ENCODE measurements at places on chromosomes 2 and 18.

GRCh38 chr2:113217455-113218282, 43.9 kb downstream of the PSD4 start:
- no peak for DNase-seq

- DNase-seq = no peak
Measured at GRCh38 chr2:239957681-239958472, 67.3 kb downstream of the NDUFA10 start.

DNA sequence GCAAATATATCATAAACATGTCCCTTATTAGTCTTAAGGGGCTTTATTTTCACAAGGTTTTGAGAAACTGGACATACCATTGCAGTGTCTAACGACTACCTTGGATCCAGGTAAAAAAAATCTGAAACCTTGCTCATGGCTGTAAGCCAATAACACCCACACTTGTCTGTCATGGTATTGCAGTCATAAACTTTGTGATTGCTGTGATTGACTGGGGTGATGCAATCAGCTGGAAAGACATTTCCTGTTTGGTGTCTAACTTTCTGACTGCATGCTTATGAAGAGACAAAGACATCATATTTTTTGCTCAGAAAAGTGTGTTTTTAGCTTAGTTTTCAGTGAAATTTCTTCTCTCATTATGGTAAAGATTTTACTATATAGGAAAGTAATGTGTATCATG, 635.0 kb downstream of the TSN start:
- DNase-seq = no peak

GRCh38 chr2:14632133-14632936, at the start of gene LRATD1:
LRATD1 (plus strand) TSS chr2:14632717; CDS start chr2:14633980, 1,263 bp downstream.
- no peak for DNase-seq

DNA sequence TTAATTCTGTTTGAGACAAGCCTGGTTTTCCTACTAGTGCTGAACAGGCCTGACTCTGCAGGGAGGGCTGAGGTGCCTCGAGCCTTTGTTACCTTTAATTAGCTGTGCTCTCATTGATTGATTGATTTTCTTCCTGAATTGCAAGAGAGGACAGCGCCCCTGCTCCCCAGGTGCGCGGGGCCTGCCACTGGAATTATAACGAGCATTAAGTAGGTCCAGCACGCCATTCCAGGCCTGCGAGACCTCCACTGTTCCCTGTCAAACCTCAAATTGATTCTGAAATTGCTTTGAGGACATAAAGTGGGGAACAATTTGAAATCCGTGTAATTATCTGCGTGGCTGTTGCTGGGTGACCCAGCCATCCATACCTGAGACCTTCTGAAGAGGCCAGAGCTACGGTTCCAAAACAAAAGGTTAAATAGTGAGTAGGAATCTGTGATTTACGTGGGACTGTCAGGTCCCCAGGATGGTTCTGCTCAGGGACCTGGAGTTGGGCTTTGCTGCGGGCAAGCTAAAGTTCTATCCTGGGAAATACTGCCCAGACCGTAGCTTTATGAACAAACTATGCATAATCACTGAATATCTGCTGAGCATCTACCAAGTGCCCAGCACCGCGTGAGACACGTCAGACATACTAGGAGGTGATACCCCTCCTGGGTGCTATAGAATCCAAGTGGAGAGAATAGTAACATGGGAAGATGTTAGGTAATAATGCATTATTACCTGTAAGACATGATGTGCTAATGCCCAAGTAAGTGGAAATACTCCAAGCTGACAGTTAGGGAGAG, 104.1 kb downstream of the ZBTB7C start:
- no peak for DNase-seq

All from stimulated activated effector memory CD8-positive, alpha-beta T cell treated with anti-CD3 and anti-CD28 coated beads, Interleukin-12 subunit alpha, Interleukin-12 subunit beta, amount 100 ng/mL, for 72 hours (primary cell).